ENCODE measurements at places on chromosomes 6 and 20. TPM values are rescaled to one million over a fixed set of nuclear protein-coding genes. Genes with fewer than 3 reads are reported as not detected.

The CEP57L1 gene
- 25.5 TPM for polyA plus RNA-seq

The MED20 gene
- polyA plus RNA-seq: 43.6 TPM

The XKR7 gene
- polyA plus RNA-seq: 0.32 TPM

The TRIM40 gene
- 0.08 TPM for polyA plus RNA-seq

The PTCRA gene
- polyA plus RNA-seq: 0.27 TPM

The TENT5A gene
- 4.4 TPM for polyA plus RNA-seq

The PEX7 gene
- 15.8 TPM for polyA plus RNA-seq

- DNase-seq: no peak
These were observed 47.2 kb upstream of the FLRT3 start for GRCh38 chr20:14384416-14385175.

DNA sequence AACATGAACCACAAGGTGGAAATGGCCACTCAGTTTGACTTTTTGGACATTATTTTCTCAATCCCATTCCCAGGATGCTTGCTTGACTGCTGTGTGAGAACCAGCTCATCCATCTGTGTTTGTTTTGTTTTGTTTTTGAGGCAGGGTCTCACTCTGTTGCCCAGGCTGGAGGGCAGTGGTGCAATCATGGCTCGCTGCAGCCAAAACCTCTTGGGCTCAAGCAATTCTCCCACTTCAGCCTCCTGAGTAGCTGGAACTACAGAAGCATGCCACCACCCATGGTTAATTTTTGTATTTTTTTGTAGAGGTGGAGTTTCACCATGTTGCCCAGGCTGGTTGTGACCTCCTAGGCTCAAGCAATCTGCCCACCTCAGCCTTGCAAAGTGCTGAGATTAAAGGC lies 166.0 kb upstream of the CDH4 start:
- DNase-seq: no peak

DNA sequence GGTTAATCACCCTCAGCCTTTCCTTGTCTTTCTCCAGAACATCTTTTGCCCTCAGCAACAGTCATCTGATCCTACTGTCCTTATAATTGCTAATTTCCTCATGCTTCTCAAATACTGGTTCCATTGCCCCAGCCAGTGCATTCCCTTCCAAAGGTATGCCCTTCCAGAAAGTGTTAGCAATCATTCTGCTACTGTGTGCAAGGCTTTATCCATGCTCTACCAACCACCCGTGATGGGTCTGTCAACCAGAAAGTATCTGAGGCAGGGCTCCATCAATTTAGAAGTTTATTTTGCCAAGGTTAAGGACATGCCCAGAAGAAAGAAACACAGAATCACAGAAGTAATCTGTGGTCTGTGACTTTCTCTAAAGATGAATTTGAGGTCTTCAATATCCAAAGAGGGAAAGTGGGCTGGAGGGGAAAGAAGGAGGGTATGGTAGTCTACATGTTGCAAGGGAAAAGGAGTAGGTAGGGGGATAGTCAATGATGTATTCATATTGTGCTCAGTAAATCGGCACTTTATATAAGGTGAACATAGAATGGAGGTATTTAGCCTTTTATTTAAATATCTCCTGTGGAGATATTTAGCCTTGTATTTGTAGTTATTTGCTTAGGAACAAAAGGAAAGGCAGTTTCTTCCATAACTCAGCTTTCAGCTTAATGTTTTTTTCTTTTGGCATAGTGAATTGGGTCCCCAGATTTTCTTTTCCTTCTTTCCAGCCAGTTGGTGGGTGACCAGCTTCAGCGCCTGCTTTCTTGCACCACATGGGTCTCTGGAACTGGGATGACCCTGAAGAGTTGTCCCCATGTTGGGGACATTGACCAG lies 35.2 kb upstream of the PAQR8 start:
- no peak for DNase-seq

- DNase-seq: no peak
These were observed 117.1 kb upstream of the SPTLC3 start for GRCh38 chr20:12891643-12892042.

DNA sequence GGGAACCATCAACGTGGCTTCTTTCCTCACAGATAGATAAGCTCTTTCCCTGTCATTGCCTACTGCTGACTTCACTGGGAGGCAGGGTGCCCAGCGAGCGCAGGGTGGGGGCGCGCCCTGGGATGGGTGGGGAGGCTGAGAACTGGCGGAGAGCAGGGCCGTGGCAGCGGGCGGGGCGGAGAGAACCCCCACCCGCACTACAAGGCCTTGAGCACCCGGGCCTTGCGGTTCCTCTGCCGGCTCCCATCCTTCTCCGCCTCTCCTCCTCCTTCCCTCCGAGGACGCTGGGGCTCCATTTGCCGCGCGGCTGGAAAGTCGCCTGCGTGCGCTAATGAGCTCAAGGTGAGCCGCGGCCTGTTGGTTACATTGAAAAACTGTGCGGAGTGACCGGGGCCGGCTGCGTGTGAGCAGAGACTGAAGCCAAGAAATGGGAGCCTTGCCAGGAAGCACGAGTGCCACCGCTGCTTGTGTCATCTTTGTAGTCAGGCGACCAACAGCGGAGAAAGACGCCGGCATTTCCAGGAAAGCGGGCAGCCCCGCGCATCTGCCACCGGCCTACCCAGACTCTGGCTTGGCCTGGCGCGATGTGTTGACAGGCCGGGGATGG lies 963.5 kb upstream of the SLC35B3 start:
- DNase-seq: no peak

DNA sequence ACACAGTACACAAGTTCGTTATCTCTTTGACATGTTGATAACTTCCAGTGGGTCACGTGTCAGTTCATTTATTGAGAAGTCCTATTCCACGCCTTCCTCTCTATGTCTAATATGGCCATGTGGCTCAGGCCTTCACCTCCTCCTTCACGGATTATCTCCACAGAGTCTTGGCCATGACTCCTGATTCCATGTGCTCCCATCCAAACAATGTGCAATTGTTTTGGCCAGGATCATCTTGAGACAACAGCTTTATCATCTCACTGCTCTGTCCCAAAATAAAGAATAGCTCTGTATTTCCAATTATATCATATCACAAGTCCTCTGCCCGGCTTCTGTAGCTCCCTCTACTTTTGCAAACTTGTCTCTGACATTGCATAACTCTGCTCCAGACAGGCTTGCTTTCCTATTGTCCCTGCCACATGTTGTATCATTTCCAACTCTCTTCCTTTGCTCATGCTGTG lies 11.1 kb upstream of the TXNDC5 start:
- DNase-seq: no peak

DNA sequence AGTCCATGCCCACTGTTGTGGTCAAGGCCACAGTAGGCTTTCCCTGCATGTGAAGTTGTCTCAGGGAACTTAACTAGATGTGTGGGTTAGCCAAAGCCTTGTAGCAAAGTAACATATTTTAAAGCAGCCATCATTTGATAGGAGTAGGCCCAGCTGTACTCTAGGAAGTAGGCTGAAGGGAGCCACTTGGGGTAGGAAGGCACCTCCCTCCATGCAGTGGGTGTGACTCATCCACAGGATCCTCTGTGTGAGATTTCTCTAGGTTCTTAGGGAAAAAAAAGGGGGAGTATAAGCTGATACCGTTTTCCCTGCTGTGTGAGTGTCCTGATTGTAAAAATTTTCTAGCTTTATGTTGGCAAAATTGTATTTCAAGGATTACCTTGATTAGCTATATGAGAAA lies 44.7 kb downstream of the VAPB start:
- DNase-seq: no peak

DNA sequence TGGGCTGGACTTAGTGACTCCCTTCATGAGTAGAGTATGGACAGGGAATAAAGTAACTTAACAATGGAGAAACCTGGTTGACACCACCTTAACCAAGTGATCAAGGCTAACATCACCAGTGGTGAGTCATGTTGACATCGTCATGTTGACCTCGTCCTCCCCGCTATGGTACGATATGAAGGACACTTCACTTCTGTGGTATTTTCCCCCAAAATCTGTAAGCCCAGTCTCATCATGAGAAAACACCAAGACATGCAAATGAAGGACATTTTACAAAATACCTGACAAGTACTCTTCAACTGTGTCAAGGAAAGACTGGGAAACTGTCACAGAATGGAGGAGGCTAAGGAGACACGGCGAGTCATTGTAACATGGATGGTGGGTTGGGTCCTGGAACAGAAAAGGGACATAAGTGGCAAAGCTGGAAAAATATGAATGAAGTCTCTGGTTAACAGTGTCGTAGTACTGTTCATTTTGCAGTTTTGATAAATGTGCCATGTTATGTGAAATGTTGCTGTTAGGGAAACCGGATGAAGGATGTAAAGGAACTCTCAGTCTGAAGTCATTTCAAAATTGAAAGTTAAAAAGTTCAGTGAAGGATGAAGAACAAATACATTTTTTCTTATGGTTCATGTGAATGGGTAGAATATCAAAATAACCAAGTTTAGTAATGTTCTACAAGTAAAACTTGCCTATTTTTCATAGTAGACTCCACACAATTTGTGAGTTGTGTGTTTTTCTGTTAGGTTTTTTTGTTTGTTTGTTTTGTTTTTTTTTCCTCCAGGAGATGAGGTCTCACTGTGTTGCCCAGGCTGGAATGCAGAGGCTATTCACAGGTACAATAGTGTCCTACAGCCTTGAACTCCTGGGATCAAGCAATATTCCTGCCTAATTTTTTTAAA lies 247.5 kb downstream of the TMEM242 start:
- no peak for DNase-seq

DNA sequence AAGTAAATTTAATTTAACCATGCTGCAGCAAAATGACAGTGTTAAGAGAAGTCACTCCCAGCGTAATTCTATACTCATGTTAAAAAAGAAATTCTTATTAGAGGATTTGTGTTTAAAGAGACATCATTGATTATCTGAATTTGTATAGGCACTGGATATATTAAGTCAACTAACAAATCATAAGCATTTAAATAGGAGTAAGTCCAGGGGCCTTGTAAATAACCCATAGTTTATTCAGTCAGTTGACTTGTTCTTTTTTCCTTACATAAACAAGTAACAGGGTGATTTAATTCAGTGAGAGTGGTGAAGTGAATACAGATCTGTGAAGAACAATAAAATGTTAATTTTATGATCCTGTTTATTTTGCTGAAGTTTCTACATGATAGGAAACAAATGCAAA lies 22.4 kb downstream of the LYRM4 start:
- no peak for DNase-seq

GRCh38 chr20:4942331-4942730 lies 59.0 kb downstream of the SLC23A2 start:
- no peak for DNase-seq

GRCh38 chr20:54351371-54352136 lies 123.8 kb upstream of the DOK5 start:
- DNase-seq: no peak

- DNase-seq: no peak
These were observed 19.0 kb downstream of the EPB41L1 start for GRCh38 chr20:36173451-36173933.

GRCh38 chr6:156727715-156728385 lies 49.3 kb upstream of the ARID1B start:
- DNase-seq: no peak

GRCh38 chr6:142822383-142822782 lies 122.6 kb downstream of the HIVEP2 start:
- DNase-seq: no peak

- DNase-seq: no peak
These were observed 434 bp downstream of the ZKSCAN4 start for GRCh38 chr6:28251661-28252008.

- DNase-seq: no peak
These were observed 313.3 kb downstream of the RNGTT start for GRCh38 chr6:88650029-88650619.

- no peak for DNase-seq
These were observed 142.7 kb upstream of the SULF2 start for GRCh38 chr20:47927944-47928343.

GRCh38 chr6:106508834-106509233 lies 120.5 kb downstream of the RTN4IP1 start:
- no peak for DNase-seq

GRCh38 chr20:53750827-53751619 lies 157.4 kb upstream of the ZNF217 start:
- DNase-seq: no peak

DNA sequence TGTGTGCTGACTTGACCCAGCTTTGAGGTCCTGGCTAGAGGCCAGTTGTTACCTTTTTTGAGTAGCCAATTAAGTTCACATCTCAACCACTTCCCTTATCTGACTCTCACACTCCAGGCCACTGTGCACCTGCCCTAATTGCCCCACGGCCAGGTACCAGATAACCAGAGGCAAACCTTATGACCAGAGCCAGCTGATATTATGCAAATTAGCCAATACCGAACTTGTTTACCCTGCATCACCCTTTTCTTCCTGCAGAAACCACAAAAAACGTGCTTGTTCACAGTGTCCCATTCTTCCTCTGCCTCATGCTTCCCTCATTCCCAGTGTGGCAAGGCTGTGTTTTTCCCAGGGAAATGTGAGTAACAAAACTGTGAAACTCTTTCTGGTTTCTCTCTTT lies 89.3 kb downstream of the HTR1B start:
- DNase-seq: no peak

DNA sequence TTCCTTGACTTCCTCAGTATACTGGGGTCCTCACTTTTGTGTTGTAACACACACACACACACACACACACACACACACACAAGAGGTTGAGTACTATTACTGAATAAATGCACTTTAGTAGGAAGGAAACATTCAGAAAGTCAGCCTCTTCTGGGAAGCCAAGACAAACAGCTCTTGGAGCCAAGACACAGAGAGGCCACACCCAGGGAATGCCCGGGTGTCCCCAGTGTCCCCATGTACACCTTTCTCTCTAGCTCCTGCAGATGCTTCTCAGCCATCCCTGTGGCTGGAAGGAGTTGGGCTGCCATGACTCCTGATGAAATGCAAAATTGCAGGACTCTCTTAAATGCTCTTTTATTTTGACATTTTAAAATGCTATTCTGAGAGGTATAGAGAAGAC lies 70.5 kb downstream of the PPP1R14C start:
- DNase-seq: no peak

DNA sequence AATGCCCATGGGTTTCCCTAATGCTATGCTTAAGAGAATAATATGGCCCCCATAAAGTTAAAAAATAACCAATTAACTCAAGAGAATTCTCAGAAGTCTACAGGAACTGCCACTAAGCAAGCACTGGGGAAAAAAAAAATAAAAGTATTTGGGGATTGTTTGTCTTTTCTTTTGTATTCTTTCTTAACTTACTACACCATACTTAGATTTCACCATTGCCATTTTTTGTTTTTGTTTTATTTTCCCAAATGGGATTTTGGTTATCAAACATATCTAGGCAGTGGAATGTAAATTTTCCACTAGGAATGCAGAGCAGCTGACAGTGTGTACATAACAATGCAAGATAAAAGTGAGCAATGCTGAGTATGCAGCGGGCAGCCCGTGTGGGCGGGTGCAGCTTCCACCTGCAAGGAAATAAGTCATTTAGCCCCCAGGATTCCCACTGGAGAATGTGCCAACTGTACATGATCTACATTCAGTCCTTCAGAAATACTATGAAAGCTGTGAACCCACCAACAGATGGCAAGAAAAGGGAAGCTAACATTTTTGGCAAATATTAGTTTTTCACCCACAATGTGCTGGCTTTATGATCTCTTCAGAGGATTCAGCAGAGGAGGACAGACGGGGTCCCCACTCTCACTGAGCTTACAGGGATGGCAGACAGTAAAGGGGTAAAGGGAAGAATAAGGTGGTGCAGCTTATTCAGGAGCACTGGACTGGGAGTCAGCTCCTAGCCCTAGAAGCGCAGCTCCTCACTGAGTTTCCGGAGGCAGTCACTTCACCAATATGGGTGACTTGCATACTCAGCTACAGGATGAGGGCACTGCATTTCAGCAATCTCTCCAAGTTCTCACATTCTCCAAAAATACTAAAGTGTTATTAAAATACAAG lies 44.4 kb downstream of the DCDC2 start:
- DNase-seq: no peak

Data from left renal cortex interstitium (tissue), 4 donors.